ENCODE measurements at places on chromosomes 11 and 22.

DNA sequence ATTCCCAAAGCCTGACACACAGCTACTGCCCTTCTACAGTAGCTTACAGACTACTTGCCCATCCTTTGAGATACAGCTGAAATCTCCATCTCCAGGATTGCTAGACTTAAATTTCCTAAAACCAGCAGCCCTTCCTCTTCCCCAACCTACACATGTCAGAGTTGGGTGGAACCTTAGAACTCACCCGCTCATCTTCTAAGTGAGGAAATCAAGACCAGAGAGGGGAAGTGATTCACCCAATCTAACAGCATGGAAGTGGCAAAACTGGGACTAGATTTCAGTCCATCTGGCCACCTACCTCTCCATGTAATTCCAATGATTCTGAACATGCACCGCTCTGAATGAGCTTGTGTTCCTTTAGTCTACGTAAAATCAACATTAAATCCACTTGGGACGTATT is 1.0 kb upstream of the TMEM86A start:
- no peak for DNase-seq

DNA sequence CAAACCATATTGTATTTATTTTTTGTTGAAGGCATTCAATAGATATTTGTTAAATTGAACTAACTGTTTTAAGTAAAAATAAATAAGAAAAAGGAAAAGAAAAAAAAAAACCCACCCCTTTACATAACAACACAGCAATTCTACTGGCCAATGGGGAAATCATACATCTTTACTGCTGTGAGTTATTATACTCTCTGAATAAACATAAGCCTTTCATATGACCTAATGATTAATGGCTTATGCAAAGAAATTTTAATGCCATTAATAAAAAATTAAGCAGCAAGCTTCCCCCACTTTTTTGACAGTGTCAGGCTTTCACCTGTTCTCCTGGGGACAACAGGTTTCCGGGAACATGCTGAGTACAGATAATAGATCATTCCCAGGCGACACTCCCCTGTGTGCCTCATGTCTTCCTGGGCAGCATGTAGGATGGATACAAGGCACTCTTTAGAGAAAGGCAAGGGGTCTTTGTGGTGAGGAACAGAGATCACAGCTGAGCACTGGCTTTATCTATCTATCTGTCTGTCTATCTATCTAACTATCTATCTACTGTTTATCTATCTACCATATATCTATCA is 676.0 kb downstream of the NTM start:
- DNase-seq: no peak

DNA sequence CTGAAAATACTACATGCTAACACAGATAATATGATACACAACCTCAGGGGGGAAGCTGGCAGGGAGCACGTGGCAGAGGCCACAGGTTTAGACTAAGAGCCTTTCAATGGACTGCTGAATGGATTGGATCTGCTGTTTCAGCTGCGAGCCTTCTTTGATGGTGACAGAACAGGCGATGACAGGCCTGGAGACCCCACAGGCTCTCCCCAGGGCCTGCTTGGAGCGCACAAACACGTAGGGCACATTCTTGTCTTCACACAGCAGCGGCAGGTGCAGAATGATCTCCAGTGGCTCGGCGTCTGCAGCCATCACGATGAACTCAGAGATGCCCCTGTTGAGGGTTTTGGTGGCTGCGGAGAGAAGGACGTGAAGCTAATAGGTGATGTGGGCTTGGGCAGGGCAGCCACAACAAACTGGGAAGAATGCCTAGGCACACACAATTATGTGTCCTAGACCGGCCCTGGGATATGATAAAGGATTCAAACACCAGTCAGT is 13.8 kb downstream of the SNU13 start:
- no peak for DNase-seq

DNA sequence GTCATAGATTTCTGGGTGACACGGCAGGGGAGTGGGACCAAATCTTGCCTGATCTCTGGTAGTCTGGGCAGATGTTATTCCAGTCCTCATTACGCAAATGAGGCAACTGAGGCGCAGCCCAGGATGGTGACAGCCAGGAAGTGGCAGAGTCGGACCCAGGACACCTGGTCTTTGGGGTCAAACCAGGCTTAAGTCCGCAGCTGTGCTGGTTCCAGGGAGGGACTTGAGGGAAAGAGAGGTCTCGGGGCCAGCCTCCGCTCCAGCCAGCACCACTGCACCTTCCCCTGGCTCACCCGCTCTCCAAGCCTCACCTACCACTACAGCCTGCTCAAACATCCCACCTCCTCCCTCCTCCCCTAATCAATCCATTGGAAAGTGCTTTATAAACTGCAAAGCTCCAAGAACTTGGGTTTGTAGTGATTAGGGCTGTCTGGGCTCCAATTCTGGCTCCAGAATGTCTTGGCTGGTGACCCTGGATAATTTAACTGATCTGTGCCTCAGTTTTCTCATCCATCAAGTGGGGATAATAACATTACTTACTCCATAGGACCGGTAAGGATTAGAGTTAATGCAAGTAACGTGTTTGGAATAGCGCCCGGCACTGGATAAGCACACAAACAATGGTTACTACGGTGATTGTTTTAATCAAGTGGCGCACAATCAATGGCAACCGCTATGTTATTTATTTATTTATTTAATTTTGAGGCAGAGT is 526 bp upstream of the PNPLA5 start:
- no peak for DNase-seq

DNA sequence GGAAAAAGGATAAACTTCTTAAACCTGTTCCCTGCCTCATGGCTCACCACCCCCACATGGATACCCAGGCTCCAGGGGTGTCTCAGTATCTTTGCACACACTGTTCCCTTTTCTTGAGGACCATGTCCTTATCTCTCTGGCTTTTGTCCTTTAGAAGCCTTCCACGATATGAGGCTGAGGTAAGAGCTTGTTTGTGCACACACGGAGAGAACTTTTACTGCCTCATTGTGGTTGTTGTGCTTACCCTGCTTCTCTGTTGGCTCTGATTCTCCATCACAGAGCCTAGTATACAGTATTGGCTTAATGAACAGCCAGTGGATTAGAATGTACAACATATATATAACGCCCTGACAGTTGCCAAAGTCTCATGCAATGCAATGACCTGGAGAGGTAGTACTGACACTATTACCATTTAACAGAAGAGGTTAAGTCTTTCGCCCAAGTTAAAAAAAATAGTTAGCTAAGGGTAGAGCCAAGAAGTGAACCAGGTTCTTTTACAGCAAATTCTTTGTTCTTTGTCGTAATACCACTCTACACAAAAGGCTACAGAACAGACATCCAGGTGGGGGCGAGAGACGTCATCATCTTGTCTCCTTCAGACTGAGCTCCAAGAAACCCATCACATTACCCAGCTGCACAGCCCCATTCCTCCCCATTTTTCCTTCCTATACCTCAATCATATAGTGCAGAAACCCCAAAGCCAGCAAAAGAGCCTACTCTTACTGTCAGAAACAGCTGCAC is 117.3 kb downstream of the PLEKHA7 start:
- DNase-seq: no peak
